ENCODE measurements at places on chromosomes 5 and 9.

GRCh38 chr5:67610186-67610912, 413.8 kb upstream of the CD180 start:
- no peak for DNase-seq

- DNase-seq = no peak
Measured at GRCh38 chr5:74432721-74433120, 207.8 kb downstream of the ENC1 start.

DNA sequence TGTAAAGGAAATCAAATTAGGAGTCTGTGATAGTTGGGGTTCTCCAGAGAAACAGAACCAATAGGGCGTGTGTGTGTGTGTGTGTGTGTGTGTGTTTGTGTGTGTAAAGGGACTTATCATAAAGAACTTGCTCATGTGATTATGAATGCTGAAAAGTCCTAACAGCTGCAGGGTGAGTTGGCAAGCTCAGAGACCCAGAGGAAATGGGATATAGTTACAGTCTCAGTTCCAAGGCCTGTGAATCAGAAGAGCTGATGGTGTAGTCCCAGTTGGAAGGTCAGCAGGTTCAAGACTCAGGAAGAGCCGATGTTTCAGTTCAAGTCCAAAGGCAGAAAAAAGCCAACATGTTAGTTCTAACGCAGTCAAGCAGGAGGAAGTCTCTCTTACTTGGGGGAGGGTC, 214.2 kb downstream of the ELAVL2 start:
- no peak for DNase-seq

DNA sequence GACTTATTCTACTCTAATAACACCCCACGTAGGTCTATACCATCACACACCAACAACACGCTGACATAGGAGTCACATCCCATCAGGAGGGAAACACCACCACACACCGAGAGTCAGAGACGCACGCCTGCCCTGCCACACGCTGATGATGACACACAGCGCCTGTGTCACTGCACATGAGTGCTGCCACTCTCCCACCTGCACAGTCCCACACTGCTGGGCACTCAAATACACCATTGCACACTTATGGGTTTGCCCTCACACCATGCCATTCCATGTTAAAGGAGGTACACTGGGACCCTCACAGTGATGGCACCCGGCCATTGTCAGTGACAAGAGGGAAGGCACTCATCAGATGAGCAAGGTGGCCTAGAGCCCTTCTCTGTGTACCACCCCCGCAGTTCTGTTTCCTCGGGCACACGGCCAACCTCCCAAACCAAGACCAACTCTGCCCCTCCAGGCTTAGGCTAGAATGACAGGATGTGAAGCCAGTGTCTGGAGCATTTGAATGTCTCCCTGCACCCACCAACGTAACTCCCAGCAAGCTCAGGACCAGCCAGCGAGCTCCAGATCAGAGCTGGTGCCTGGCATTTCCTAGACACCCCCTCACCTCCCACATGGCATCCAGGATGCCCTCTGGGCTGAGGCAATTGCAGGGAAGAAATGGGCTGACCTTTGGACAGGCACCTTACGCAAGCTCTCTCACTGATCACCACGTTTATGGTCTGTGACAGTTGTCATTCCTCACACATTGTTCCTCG, 3.6 kb upstream of the CPLX2 start:
- no peak for DNase-seq

DNA sequence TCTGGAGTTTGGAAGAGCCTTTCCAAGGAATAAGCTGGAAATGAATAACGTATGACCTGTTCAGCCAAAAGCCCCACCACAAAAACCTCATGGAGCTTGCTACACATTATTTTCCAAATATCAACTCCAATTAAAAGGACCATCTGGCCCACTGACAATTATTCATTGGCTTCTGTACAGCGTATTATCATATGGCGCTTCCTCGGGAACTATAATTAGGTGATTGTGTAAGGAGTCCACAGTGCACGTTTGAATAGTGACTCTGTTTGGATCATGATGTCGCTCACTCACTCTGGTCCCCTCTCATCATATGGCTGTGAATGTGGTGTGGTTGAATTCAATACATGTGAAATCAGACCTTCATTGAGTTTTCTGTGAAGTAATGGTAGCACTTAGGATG, 52.1 kb downstream of the GDNF start:
- no peak for DNase-seq

GRCh38 chr5:37554405-37554739, 175.3 kb downstream of the WDR70 start:
- no peak for DNase-seq

DNA sequence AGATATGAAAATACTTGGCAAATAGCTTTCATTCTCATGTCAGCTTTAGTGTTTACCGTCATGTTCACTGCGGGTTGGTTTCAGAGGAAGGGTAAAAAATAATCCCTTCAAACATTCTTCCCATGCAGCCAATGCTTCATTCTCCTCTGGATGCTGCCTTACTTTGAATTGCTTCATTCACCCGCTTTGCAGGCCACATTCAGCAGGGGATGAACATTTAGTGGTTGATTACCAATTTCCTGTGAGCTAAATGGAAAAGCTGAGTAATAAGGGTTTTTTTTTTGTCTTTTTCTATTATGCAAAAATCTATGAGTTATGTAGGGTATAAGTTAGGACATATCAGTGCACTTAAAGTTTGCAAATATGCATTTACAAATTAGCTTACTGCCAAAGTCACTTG, 96.3 kb upstream of the MEF2C start:
- no peak for DNase-seq

- DNase-seq = no peak
Measured at GRCh38 chr9:93161786-93162562, 22.0 kb upstream of the WNK2 start.
